HepG2 (cell line): ENCODE measurements at places on chromosomes 12 and 14. TPM values are rescaled to one million over a fixed set of nuclear protein-coding genes. Genes with fewer than 3 reads are reported as not detected.

GRCh38 chr12:2255311-2255710 lies 202.5 kb downstream of the CACNA1C start:
- DNase-seq, result no peak

- DNase-seq, result no peak
Measured at GRCh38 chr12:22755629-22756028, 130.7 kb downstream of the ETNK1 start.

DNA sequence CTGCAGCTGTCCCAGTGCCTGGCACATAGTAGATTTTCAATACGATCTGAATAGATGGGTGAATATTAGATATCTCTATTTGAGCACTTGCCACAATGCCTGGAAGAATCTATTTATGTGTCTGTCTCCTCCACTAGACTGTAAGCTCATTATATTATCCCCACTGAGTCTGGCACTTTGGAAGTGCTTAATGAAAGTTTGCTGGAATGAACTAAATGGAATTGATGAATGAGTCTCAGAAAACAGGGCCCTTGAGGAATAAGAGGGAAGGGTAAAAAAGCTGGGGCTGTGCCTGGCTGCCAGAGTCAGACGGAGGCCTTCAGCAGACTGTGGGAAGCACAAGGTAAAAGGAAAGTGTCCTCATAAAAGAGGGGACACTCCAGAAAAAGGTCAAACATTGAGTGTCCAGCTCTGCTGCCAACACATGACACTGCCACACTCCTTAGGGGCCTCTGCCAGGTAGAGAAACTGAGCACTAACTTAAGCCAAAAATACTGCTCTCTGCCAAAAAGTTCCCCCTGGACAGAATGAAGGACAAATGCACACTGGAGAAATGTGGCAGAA lies 39.3 kb downstream of the GLT8D2 start:
- DNase-seq, result no peak

- no peak for DNase-seq
Measured at GRCh38 chr12:69438539-69438938, 31.6 kb upstream of the FRS2 start.

DNA sequence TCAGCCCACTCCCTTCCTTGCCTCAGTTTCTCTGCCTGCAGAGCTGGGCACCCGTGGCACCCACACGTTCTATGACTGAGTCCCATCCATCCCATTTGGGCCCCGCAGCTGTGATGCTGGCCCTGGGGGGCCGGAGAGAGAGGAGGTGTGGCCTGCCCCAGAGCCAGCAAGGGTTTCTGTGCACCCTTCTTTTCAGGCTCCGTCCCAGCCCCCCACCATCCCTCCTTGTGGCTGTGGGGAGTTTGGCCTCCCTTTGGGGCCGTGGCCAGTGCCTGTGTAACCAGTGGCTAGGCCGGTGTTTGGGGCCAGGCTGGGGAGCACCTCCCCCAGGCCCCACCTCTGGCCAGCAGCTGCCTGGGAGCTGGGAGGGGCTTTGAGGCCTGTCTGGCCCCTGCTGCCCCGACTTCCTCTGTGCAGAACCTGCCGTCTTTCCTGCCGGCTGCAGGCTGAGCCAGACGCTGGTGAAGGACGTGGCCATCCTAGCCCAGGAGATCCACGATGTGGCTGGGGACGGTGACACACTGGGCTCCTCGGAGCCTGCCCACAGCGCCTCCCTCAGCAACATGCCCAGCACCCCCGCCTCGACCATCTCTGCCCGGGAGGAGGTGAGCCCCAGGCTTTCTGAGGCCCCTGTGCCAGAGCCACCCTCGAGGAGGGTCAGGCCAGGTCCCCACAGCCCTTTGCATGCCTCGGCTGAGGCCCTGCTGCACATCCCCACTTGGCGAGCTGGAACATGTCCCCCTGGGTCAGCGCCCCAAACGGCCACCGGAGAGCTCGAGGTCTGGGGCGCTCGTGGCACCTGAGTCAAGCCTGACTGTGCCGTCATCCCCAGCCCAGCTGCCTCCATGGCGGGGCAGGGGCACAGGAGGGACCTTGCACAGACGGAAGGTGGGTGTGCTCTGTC lies 27.7 kb downstream of the CEP170B start:
- DNase-seq, result no peak

GRCh38 chr12:68622250-68622649 lies 11.6 kb downstream of the RAP1B start:
- no peak for DNase-seq

DNA sequence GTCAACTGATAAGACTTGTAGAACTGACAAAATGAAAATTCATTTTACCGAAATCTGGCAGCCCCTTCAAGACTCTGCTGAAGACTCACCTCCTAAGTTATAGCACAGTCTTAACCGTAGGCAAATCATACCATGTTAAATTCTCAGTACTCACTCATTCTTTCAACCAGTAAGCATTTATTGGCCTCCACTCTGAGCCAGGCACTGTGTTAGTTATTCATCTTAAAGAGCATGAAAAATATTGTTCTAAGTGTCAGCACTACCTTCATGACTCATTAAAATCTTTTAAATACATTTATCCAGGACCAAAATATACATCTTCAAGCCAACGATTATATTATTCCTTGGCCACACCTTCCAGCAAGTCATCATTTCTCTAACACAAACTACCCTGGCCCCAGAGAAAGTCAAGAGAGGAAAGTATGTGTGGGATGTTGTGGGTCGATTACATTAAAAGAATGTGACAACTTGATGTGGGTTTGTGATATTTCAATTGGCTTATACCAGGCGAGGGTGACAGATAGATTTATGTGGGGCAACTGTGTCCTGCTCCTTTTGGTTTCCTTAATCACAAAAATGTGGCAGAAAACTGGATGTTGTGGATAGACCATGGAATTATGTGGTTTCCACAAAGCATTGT lies 55.0 kb downstream of the TMEM30B start:
- DNase-seq, result no peak

- no peak for DNase-seq
Measured at GRCh38 chr12:127416796-127417195, 850.2 kb upstream of the TMEM132C start.

GRCh38 chr12:74144396-74144795 lies 393.2 kb upstream of the ATXN7L3B start:
- no peak for DNase-seq

- no peak for DNase-seq
Measured at GRCh38 chr14:24259282-24260025, 3.5 kb downstream of the TGM1 start.

DNA sequence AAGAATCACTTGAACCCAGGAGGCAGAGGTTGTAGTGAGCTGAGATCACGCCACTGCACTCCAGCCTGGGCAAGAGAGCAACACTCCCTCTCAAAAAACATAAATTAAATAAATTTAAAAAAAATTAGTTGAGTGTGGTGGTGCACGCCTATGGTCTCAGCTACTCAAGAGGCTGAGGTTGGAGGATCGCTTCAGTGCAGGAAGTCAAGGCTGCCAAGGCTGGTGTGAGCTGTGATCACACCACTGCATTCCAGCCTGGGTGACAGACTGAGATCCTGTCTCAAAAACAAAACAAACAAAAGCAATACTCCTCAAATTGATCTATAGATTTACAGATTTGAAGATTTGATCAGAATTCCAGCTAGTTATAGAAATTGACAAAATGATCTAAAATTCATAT lies 92.7 kb upstream of the RESF1 start:
- no peak for DNase-seq

DNA sequence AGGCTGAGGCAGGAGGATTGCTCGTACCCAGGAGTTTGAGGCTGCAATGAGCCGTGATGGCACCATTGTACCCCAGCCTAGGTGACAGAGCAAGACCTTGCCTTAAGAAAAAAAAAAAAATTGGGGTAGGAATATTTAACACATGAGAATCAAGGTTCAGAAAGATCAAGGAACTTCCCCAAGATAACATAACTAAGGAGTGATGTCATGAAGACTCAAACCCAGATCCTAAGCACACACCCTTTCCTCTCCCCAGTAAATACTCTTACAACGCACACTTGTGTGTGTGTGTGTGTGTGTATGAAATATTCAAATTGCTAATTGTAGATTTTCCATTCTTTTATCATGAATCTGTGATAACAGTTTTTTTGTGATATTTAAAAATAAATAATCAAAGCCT lies 90.6 kb upstream of the NUDT4 start:
- no peak for DNase-seq

GRCh38 chr14:96455588-96455987 lies 46.6 kb upstream of the PAPOLA start:
- DNase-seq, result no peak

DNA sequence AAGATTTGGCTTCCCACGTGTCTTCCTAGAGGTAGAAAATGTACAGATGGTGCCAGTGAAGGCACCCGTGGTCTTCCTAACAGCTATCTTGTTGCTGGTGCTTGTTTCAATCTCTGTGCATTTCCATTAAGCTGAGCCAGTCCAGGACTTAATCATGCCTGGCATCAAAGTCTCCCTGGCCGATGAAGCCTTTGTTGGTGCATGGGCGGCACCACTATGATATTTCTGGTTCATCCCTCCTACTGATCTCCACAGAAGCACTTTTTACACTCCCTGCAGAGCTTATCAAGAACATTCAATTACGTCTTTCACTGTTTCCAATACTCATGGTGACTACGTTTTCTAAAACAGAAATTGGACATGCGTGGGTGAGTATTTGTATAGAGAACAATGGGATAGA lies 128.4 kb downstream of the TTC8 start:
- no peak for DNase-seq

- no peak for DNase-seq
Measured at GRCh38 chr12:106046301-106046846, 92.4 kb downstream of the NUAK1 start.

- DNase-seq, result no peak
Measured at GRCh38 chr12:39628836-39629235, 9.2 kb upstream of the ABCD2 start.

DNA sequence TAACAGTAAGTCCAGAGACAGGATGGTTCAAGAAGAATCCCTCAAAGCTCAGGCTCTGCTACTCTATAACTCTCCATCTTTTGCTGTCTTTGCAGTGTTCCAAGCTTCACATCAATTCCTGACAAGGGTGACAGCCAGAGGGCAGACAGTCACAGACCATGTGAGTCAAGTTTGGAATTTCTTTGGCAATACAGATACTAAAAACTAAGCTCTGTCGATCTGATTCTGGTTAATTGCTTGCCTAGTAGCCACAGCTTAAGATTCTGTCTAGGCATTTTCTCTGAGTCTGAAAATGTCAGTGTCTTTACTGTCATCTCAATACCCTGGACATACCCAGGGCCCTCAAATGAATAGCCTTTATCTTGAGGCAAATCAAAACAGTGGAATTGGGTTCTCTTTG lies 153.7 kb downstream of the CEP128 start:
- no peak for DNase-seq

GPX2 gene
- 417 and 526 TPM in 2 replicates for polyA plus RNA-seq

ANKRD33 gene
- polyA plus RNA-seq, result 0.04 and 0.07 TPM in 2 replicates

NOS1 gene
- not detected in 2 replicates for polyA plus RNA-seq

LRTM2 gene
- polyA plus RNA-seq, result 0.09 and 0.17 TPM in 2 replicates

OTOGL gene
- not detected in 2 replicates for polyA plus RNA-seq

GAS2L3 gene
- polyA plus RNA-seq, result 3.3 and 7.0 TPM in 2 replicates

ACSS3 gene
- 68.6 and 79.5 TPM in 2 replicates for polyA plus RNA-seq

ANKS1B gene
- not detected in 2 replicates for polyA plus RNA-seq

HOXC12 gene
- not detected in 2 replicates for polyA plus RNA-seq

MIP gene
- 0.14 TPM in 1 of 2 replicates, not detected in the other for polyA plus RNA-seq

KRT71 gene
- polyA plus RNA-seq, result not detected in 2 replicates

PTPRR gene
- not detected in 2 replicates for polyA plus RNA-seq

CLEC4A gene
- 0.50 and 0.55 TPM in 2 replicates for polyA plus RNA-seq

TAMALIN gene
- polyA plus RNA-seq, result 2.9 and 4.5 TPM in 2 replicates

KLRC1 gene
- polyA plus RNA-seq, result not detected in 2 replicates

ANO2 gene
- polyA plus RNA-seq, result 0.10 and 0.18 TPM in 2 replicates

DCAF5 gene
- polyA plus RNA-seq, result 31.6 and 35.3 TPM in 2 replicates

PMCH gene
- not detected in 2 replicates for polyA plus RNA-seq

TAS2R19 gene
- polyA plus RNA-seq, result 0.30 and 0.62 TPM in 2 replicates

GUCY2C gene
- polyA plus RNA-seq, result 0.09 TPM in 1 of 2 replicates, not detected in the other
